ENCODE measurements at places on chromosomes 2 and 18.

GRCh38 chr18:5455674-5456073 lies 88.1 kb downstream of the EPB41L3 start:
- no peak for DNase-seq

DNA sequence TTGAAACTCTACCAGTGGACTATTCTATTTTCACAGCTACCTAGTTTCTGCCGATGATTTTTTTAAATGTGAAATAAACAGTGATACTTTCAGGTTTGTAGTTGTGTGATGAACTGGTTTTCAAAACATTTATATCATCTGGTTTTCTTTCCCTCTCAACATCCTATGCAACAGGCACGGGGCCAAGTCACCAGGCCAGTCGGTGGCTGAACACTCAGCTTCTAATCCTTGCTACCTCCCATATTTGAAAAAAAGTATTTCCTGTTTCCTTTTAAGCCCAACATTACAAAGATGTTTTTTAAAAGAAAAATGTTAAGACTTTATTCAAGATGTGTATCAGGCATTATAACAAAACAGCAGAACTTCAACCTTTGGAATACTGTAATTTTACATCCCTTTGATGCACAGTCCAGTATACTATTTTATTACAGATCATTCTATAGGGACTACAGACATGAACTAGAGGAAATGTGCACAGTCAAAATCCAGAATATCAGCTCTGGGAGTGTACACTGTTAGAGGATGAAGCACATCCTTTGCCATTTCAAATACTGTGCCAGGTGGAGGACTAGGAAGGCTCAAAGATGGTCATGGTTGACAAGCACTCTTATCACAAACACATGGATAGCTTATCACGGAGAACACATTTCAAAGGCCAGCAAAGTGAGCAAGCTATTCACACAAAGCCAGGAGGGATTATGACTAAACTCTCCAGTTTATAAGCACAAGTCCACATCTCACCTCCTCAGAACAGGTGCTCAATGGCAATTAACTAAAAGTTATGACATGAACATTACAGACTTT lies 14.6 kb downstream of the MRPL35 start:
- DNase-seq = no peak

DNA sequence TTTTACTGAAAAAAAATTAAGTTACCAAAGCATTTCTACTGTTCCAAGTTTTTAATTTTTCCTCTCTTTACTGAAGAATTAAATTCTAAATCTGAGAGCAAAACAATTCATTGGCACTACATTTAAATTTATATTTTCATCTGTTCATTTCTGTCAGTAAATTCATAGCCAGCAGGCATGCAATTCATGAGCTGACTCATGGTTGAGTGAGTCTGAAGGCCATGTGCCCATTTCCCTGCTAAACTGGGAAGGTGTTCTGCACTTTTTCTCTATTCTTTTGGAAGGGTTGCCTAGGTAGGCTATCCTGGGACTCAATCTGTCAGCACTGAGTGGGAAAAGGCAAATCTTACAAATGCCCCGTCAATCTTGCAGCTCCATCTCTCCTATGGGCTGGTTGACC lies 88.7 kb downstream of the KLHL14 start:
- no peak for DNase-seq

DNA sequence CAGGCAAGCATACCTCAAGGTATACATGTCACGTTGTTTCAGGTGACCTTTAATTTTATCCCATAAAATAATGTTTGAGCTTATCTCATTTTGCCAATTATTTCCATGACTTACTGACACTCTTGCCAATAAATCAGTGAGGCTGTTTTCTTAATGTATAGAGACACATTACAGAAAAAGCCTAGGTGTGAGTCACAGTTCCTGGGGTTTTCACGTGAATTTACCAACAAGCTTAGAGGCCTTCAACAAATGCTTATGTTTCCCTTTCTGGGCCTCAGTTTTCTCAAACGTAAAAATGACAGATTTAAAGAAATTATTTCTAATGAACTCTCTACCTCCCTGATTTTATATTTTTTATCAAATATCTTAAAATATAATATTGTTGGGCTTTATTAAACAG lies 517.5 kb upstream of the SPHKAP start:
- no peak for DNase-seq

DNA sequence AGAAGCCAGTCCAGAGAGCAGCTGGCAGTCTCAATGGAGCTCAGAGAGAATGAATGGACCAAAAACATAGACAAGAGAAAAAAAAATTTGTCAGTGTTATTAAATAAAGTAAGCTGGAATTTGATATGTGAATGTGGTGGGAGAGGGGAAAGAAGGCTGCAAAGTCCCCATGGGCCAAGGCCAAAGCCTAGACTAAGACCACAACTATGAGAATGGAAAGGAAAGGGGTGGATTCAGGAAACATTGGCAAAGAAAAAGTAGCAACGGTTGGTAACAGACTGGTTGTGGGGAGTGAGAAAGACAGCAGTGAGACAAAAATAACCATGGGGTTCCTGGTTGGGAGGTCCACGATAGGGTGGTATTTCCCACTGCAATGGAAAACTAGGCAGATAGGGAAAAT lies 47.0 kb downstream of the ZEB2 start:
- DNase-seq = no peak

GRCh38 chr18:42107287-42107686 lies 152.3 kb downstream of the PIK3C3 start:
- no peak for DNase-seq
